CD4-positive, CD25-positive, alpha-beta regulatory T cell (primary cell): ENCODE measurements at places on chromosomes 5 and 9. TPM values are rescaled to one million over a fixed set of nuclear protein-coding genes. Genes with fewer than 3 reads are reported as not detected.

The NTRK2 gene
- total RNA-seq = 0.12 TPM

The FAM81B gene
- 0.94 TPM for total RNA-seq

The RASGEF1C gene
- not detected for total RNA-seq

The CTSV gene
- total RNA-seq = 0.17 TPM

The GRM6 gene
- total RNA-seq = not detected

The HCN1 gene
- not detected for total RNA-seq

The GFI1B gene
- 3.3 TPM for total RNA-seq

The TMEM171 gene
- not detected for total RNA-seq

The RANBP17 gene
- not detected for total RNA-seq

The SVEP1 gene
- 0.12 TPM for total RNA-seq

The GPR151 gene
- not detected for total RNA-seq

The FAT2 gene
- total RNA-seq = not detected

The ZNF454 gene
- 0.17 TPM for total RNA-seq

The FAM120AOS gene
- total RNA-seq = 45.7 TPM

The TAF11L14 gene
- not detected for total RNA-seq

The CCNI2 gene
- 9.2 TPM for total RNA-seq

The DAB2IP gene
- not detected for total RNA-seq

The LCN9 gene
- total RNA-seq = not detected

The GEMIN5 gene
- total RNA-seq = 8.0 TPM

The RFESD gene
- total RNA-seq = 2.2 TPM

The GBGT1 gene
- 1.5 TPM for total RNA-seq

The PFN3 gene
- total RNA-seq = not detected

The ZNF474 gene
- total RNA-seq = 0.20 TPM

The CEP72 gene
- total RNA-seq = 12.3 TPM

The C5 gene
- total RNA-seq = 1.5 TPM

The SPATA31D4 gene
- not detected for total RNA-seq

The NEURL1B gene
- 0.22 TPM for total RNA-seq

The SERF1B gene
- total RNA-seq = 39.7 TPM

The SPINK1 gene
- total RNA-seq = not detected

The HMCN2 gene
- not detected for total RNA-seq

The COL27A1 gene
- 0.30 TPM for total RNA-seq

The ALAD gene
- 27.8 TPM for total RNA-seq

The SLC25A2 gene
- 0.74 TPM for total RNA-seq

The NNT gene
- total RNA-seq = 55.3 TPM

The CCIN gene
- 1.4 TPM for total RNA-seq

The GTF2H2 gene
- 14.1 TPM for total RNA-seq
